Small intestine (tissue), 16 donors: ENCODE measurements at places on chromosomes 1 and 21.

DNA sequence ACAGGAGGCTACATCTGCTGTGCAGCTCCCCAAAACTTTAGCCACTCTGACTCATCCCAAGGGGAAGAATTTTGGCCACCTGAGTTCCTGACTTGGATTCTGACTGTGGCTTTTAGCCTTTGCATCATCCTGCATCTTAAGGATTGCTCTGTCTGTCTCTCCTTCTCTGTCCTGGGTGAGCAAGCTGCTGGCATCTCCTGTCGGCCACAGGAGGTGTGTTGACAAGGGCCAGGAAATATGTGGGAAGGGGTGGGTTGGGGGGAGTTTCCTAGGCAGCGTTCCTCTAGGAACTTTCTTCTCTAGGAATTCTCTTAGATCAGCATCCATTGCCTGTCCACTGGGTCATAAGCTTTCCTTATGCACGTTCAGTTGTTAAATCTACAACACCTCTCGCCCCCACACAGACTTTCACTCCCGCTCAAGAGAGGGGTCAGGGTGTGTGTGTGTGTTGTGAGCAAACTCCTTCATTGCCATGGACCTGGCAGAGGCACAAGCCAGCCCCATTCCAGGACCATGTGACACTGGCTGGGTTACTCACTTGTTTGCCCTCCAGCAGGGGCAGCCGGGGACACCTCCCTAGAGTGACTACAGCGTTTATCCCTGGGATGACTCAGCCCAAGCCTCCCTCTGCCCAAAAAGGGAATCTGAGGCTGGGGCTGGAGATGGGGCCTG lies 145.0 kb upstream of the DUSP10 start:
- no peak for DNase-seq

DNA sequence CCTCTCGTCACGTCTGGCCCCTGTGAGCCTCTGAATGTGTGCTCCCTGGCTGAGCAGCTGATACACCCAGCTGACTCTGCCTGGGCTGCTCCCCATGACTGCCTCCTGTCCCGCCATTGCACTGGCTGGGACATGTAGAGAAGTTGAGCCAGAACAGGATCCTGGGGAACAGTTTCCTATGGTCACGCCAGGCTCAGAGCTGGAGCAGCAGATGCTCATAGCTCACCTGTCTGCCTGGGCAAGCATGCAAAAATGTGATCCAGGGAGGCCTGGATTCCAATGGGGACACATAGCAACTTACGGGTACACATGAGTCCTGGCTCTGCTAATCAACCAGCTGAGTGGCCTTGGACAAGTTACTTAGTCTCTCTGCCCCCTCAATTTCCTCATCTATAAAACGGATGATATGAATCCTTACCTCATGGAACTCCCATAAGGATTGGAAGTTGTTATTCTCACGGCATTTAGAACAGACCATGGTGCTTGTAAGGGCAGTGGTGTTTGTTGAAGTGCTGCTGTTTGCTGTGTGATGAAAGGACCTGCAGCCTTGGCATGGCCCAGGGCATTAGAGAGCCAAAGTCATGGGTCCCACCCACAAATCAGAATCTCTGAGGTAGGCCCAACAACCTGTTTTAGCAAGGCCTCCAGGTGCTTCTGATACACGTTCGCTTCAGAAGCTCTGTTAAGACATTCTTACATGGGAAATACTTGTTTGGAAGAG lies 150.3 kb upstream of the VANGL1 start:
- no peak for DNase-seq

- no peak for DNase-seq
Observed at GRCh38 chr1:97507863-97508262, 413.0 kb downstream of the DPYD start.

- DNase-seq, result no peak
Observed at GRCh38 chr1:216346526-216346925, 76.7 kb downstream of the USH2A start.

DNA sequence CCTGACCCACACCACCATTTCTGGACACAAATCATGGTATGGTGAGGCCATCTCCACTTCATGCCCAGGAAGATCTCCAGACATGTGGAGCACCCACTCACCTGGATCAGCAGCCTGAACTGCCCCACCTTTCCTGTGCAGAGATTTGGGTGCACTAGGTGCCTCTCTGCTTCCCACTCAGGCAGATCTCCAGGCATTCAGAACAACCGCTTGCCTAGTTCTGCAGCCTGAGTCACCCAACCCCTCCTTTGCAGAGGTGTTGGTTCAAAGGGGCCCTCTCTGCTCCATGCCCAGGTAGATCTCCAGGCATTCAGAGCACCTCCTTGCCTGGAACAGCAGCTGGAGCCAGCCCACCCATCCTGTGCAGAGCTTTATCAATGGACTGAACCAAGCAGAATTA lies 620.8 kb downstream of the LRRIQ3 start:
- DNase-seq, result no peak

DNA sequence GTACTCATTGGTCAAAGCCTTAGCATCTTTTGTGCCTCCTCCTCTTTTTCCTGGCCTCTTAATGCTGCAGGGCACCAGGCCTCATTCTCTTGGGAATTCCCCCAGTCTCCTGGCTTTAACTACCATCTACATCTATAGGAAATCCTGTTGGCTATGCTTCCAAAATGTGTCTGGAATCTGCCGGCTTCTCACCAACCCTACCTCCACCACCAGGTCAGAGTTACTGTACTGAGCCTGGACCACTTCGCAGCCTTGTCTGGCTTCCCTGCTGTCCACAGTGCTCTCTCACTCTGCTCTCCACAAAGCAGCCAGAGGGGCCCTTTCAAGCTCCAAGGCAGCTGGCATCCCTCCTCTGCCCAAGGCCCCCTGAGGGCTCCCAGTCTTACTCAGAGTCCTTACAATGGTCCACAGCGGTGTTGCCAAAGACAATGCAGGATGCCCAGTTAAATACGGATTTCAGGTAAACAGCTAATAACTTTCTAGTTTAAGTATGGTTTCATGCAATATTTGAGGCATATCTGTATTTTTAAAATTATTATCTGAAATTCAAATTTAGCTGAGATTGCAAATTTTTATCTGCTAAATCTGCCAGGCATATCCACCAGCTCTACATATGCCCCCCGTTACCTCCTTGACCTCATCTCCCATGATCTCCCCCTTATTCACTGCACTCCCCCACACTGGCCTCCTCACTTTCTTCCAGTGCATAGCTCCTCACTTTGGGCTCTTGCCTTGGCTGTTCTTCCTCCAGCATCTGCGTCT lies 34.5 kb upstream of the FAM163A start:
- no peak for DNase-seq
